ENCODE measurements at places on chromosomes 2 and 18.

GRCh38 chr2:143397884-143398614, 268.8 kb downstream of the ARHGAP15 start:
- DNase-seq, result no peak

GRCh38 chr2:56128235-56128634, 55.6 kb upstream of the CCDC85A start:
- DNase-seq, result no peak

DNA sequence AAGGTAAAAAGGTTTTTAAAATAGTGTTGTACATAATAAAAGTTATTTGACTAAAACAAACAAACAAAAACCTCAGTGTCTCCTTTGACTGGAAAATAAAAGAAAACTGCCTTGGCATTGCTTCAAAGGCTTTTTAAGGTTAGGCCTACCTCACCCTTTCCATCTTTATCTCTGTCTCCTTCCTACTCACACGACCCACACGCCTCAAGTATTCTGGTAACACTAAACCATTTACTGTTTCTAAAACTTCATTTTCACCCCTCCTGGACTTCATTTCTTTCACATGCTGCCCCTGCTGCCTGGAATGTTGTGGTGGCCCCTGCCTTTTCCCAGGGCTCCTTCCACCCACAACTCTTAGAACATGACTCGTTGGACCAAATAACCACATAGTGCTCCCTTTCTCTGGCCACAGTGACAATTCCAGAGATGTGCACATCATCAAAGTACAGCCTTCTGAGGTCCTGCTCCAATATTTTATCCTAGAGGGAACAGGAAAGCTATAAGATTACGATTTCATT, 54.0 kb downstream of the ERBB4 start:
- no peak for DNase-seq

GRCh38 chr2:96301865-96302264, 3.5 kb downstream of the SNRNP200 start:
- no peak for DNase-seq

DNA sequence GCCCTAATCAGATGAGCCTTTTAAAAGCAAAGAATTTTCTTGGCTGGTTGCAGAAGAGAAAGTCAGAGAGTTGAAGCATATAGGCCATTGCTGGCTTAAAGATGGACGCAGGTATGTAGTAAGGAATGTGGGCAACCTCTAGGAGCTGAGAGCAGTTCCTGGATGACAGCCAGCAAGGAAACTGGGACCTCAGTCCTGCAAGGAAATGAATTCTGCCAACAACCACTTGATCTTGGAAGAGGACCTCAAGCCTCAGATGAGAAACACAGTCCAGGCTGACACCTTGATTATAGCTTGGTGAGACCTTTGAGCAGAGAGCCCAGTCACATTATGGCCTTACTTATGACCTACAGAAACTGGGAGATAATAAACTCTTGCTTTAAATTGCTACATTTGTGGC, 15.7 kb downstream of the PHOSPHO2 start:
- DNase-seq, result no peak

DNA sequence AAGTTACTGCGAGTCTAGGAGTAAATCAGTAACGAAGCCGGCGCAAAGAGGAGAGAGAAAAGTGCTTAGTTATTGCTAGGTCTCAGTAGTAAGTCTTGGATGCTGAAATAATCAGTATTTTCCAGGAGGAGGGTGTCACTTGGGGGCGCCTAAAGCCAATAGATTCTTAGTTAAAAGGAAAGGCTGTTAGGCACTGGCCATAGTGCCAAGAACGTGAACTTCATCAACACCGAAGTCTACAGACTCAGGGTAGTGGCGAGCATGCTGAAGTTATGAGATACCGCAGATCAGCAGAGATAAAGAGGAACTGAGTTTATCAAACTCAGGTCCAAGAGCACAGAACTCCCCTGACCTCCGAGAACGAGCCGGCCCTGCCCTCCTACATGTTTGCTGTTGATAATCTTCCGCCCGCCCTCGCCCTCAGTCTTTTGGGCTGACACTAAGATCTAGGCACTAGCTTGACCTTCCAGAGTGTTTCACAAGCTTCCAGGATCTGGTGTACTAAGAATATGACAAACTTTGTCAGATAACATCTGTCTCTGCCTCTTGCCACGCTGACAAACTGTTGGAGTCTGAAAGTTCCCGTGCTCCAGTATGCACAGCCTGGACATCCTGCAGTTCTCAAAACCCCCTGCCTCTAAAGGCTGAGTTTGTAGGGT, 49.2 kb downstream of the CYB5A start:
- no peak for DNase-seq

All from stimulated activated CD8-positive, alpha-beta memory T cell treated with anti-CD3 and anti-CD28 coated beads, Interleukin-4, amount 100 ng/mL, for 1 hour (primary cell).